ENCODE measurements at places on chromosomes 3 and 15.

GRCh38 chr15:40265355-40265754, 17.5 kb downstream of the ANKRD63 start:
- no peak for DNase-seq

GRCh38 chr15:83178869-83179325, 28.7 kb downstream of the HDGFL3 start:
- DNase-seq, result no peak

DNA sequence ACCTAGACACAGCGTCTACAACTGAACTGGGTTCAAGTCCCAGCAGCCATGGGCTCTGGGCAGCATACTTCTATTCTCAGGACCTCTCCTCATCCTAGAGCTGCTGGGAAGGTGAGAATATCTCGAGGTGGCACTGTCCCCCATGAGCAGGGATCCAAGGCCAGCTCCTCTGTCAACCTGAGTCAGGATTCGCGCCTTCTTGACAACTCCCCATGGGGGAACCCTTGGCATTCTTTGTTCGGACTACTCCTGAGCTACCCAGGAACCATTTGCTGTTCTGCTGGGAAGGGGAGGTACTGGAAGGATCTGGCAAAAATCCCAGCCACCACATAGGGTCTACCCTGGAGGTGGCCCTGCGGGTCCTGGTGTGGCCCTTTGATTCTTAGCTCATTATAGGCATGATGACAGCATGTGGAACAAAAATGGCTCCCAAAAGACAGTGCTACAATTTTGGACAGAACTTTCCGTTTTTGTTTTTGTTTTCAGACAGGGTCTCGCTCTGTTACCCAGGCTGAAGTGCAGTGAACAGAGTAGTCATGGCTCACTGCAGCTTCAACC, 22.3 kb downstream of the PLXNB1 start:
- DNase-seq, result peak; percentile 11

- no peak for DNase-seq
Observed at GRCh38 chr3:177440456-177441104, 243.3 kb upstream of the TBL1XR1 start.

DNA sequence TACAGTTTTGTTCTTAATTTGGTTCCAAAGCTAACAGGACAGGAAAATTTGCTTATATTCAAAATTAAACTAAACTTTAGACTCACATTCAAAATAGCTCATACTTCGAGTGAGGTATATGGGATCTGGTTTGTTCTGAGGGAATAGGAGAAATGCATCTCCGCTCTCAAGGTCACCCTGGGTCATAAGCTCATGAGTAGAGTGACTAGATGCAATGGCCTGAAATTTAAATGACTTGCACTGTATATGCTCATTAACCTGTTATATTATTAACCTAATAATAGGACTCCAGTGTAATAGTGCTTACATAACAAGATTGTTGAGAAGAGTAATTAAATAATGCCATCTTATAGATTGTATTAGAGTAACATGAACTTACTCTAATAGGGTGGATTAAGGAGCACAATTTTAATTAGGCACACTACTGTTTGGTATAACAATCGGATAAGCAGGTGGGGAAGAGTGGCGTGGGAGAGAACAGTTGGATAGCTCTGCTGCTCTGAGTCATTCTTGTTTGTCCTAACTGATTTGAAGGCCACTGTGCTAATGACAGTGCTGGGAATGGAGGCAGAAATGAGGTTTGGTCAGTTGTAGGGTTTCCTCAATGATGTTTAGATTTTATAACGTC, 5.2 kb downstream of the NKTR start:
- DNase-seq, result no peak

GRCh38 chr3:138774529-138775253, 60.0 kb downstream of the PIK3CB start:
- no peak for DNase-seq

- no peak for DNase-seq
Observed at GRCh38 chr3:11565492-11565891, 78.2 kb downstream of the VGLL4 start.

DNA sequence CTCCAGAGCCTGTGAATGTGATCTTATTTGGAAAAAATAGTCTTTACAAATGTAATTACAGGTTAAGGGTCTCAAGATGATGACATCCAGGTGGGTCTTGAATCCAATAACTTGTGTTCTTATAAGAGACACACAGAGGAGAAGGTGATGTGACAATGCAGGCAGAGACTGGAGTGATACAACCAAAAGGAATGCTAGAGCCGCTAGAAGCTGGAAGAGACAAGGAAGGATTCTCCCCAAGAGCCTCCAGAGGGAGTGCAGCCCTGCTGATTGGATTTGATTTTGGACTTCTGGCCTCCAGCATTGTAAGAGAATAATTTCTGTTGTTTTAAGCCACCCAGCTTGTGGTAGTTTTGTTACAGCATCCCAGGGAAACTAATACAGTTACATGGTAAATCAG, 9.7 kb downstream of the MYH15 start:
- DNase-seq, result no peak

DNA sequence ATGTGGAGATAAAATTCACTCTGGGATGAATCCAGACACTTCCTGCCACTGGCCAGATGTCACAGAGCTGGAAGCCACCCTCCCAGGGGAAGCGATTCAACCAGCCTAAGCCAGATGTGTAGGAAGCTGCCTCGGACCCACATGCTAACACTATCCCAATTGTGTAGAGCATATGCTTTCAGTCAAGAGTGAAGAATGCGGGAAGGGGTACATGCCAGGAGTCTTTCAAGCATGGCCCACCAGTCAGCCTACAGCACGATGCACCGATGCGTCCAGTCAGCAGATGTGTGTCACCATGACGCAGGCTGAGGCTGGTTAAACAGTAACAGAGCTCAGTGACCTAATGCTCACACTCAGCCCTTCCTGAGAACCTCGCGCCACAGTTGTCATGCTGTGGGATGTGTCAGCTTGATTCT, 38.8 kb upstream of the BNC1 start:
- DNase-seq, result no peak

DNA sequence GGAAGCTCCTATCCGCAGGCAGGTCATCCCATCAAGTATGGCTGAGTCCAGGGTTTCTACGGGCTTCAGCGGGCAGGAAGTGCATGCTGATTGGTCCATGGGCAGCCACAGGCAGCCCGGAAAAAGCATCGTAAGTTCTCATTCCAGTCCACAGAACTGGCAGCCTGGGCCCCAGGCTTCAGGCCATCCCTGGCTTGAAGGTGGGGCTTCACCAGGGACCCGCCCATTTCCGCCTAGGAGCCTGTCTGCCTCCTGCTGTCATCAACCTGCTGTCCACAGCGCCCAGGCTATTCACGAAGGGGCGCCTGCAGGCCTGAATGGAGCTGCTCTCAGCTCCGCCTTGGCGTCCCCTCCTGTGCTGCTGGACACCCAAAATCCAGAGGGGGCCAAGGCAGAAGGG, 13.9 kb downstream of the PCYT1A start:
- DNase-seq, result no peak
